COR-L47 (cell line): ENCODE measurements at places on chromosomes 13 and 19.

GRCh38 chr13:23567906-23568460 is 2.2 kb upstream of the TNFRSF19 start:
- no peak for DNase-seq

DNA sequence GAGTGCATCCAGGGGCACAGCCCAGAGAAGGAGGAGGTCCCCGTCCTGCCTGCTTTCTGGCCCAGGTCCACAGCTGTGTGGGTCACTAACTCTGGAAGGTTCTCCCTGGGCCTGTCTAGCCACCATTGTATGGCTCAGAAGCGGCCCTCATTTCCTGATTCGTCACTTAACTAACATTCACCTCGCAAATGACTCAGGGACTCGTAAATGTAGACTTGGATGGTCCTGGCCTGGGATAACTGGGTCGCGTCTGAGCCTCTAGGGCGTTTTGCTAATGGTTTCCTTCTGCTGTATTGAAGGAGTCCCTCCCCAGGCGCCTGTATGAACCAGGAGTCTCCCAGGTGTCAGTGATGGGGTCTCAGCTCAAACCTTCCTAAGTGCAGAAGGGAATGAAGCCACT is 162.8 kb downstream of the ZNF536 start:
- DNase-seq, result no peak

GRCh38 chr13:90680826-90681225 is 666.7 kb upstream of the MIR17HG start:
- no peak for DNase-seq

GRCh38 chr19:14366529-14366928 is 14.7 kb upstream of the ADGRE5 start:
- DNase-seq, result peak; percentile 86

- DNase-seq, result no peak
These were observed 7.6 kb downstream of the PLD3 start for GRCh38 chr19:40355975-40356680.

DNA sequence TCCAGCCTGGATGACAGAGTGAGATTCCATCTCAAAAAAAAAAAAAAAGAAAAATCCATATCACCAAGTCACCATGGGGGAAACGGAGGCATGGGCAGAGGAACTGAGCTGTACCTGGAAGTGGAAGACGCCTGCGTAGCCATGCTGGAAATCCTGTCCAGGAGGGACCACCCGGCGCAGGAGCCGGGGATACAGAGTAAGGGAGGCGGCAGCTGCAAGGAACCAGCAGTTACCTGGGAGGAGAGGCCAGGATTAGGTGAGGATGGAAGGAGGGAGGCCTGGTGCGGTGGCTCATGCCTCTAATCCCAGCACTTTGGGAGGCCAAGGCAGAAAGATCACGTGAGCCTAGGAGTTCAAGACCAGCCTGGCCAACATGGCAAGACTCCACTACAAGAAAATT is 2.0 kb downstream of the CAPN12 start:
- no peak for DNase-seq

- no peak for DNase-seq
These were observed 795 bp downstream of the MLLT1 start for GRCh38 chr19:6278740-6279619.

GRCh38 chr13:41032691-41033376 is 13.7 kb upstream of the ELF1 start:
- DNase-seq, result no peak

DNA sequence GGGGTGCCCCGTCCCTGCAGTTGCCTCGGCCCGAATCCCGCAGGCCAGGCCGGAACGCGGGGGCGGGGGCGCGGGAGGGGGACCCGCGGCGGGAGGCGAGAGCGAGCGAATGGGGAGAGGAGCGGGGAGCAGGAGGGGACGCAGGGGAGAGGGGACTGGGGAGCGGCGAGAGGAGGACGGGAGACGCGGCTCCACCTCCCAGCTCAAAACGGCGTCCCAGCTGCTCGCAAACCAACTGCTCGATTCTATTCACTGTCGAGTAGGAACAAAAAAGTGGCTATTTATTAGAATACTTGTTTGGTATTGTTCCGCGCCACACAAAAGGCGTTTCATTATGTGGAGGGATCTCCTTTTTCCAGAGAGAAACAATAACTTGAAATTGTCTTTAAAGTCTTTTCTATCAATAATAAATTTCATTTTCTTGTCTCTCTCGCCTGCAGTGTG is 10.6 kb upstream of the SOX1 start:
- peak; percentile 52 for DNase-seq

DNA sequence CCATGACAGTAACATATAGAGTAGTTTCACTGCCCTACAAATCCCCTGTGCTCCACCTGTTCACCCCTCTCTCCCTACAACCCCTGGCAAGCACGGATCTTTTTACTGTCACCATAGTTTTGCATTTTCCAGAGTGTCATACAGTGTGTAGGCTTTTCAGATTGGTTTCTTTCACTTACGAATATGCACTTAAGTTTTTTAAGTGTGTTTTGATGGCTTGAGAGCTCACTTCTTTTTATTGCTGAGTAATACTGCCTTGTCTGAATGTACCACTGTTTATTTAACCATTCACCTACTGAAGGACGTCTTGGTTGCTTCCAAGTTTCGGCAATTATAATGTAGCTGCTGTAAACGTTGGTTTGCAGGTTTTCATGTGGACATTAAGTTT is 175.1 kb downstream of the ITGBL1 start:
- no peak for DNase-seq

GRCh38 chr13:47896111-47896510 is 105.0 kb downstream of the SUCLA2 start:
- DNase-seq, result no peak

GRCh38 chr13:31199849-31200636 is at the start of gene B3GLCT:
Gene B3GLCT, plus strand, starts transcription at chr13:31199975. Its CDS starts 110 bp downstream, at chr13:31200085.
- peak; percentile 62 for DNase-seq

- no peak for DNase-seq
These were observed 47.1 kb upstream of the ZMYM5 start for GRCh38 chr13:19910336-19911072.

DNA sequence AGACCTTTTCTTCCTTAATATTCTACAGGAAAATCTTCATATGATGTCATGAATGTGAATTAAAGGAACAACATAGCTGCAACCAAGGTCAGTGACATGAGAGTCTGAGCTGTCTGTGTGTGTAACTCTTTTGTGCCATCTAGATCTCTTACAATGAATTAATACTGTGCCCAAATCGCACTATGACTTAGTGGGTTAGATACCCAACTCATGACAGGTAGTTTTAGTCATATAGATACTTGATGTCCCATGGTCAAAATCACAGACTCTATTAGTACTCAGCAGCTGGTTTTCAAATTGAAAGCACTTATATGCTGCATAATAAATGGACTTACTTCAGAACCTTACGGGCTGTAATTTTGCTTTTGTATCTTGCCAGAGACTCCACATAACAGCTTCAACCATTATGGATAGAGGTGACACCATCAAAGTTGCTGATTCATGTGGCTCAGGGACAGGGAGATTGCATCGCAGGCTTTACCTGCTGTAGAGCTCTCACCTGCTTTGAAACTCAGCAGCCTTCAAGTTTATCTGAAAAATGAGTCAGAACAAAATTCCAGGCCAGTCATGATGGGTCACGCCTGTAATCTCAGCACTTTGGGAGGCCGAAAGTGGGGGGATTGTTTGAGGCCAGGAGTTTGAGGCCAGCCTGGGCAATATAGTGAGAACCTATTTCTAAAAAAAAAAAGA is 12.3 kb upstream of the ZNF283 start:
- no peak for DNase-seq

GRCh38 chr13:36834299-36834698 is 15.3 kb downstream of the RFXAP start:
- DNase-seq, result no peak

GRCh38 chr19:21593934-21594820 is 88.8 kb downstream of the ZNF429 start:
- no peak for DNase-seq

DNA sequence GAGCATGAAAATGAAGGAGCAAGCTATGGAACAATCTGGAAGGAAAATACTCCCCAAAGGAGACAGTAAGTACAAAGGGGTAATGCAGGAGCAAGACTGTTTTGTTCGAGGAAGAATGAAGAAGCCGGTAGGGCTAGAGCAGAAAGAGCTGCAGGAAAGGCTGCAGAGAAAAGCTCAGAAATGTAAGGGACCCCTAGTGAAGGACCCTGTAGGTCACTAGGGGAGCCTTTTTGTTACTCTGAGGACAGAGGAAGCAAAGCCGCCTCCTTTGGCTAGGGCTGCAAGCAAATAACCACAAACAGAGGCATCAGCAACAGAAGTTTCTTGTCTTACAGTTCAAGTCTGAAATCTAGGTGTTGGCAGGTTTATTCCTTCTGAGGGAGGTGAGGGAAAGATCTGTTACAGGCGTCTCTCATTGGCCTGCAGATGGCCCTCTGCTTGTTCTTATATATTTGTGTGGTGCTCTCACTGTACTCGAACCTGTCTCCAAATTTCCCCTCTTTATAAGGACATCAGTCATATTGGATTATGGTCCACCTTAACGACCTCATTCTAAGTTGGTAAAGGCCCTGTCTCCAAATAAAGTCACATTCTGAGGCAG is 362.3 kb downstream of the COG6 start:
- DNase-seq, result no peak

- no peak for DNase-seq
These were observed 20.3 kb upstream of the TMTC4 start for GRCh38 chr13:100694722-100695508.

DNA sequence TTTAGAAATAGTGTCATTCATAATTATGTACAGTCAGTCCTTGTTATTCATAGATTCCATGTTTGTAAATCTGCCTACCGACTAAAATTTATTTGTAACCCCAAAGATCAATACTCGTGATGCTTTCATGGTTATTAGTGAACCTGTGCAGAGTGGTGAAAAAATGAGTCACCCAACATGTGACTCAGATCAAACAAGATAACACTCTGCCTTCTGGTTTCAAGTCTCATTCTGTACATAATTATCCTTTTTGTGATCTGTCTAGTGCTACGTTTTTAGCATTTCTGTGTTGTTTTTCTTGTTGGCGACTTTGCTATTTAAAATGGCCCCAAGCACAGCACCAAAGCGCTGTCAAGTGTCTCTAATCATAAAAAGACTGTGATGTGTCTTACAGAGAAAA is 274.7 kb downstream of the SUCLA2 start:
- no peak for DNase-seq

GRCh38 chr19:56670961-56671612 is 470 bp downstream of the ZNF835 start:
- no peak for DNase-seq

GRCh38 chr13:106986033-106986484 is 418.1 kb upstream of the ARGLU1 start:
- DNase-seq, result no peak

- DNase-seq, result no peak
These were observed 22.5 kb downstream of the C19orf44 start for GRCh38 chr19:16518483-16519229.

GRCh38 chr13:94567581-94567980 is 28.4 kb downstream of the TGDS start:
- DNase-seq, result no peak

GRCh38 chr19:13646758-13647157 is 117.6 kb upstream of the MRI1 start:
- no peak for DNase-seq

DNA sequence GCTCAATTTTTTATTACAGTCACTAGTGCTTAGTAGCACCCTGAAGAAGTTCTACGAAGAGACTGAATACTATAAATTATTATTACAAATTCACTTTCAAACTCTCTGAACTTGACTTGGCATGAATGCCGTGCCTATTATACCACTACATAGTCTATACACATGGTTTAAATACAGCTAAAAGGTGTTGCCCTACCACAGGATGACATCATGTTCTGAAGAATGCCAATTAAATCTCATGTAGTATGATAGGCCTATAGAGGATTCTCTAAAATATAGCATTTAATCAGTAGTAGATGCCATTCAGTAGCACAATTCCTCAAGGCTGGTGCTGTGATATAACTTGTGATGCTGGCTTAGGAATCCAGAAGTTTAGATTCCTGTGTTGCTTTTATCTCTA is 16.7 kb upstream of the POSTN start:
- DNase-seq, result no peak

GRCh38 chr19:43620061-43621001 is 902 bp upstream of the ZNF428 start:
- DNase-seq, result no peak

DNA sequence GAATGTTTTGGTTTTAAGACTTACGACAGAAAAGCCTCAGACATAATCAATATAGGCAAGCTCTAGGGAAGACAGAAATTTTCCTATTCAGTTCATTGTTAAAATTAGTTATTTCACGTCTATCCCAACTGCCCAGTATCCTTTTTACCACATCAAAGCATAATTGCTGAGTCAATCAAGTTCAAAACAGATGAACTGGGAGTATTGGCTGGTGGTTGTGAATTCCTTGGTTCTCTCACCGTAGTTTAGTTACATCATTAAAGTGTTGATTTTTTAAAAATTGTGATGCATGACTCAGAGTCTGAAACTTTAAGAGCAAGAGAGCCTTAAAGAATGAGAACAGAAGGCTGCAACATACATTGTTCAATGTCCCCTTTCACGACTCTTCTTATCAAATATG is 143.3 kb upstream of the FREM2 start:
- DNase-seq, result no peak

DNA sequence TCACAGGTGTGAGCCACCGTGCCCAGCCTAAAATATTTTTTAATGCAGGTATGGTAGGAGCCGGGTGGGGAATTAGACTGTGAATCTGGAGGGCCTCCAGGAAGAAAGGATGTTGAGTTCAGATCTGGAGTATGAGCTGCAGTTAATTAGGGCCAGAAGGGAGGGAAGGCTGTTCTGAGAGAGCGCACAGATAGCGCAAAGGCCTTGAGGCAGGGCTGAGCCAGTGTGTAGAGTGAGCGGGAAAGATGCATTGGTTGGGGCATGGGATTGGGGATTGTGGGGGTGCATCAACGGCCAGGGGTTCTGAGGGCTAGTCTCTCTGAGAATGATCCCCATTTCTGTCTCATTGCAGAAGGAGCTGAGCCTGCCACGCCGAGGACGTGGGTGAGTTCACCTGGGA is 9.7 kb downstream of the MAST3 start:
- no peak for DNase-seq

- DNase-seq, result no peak
These were observed 822 bp upstream of the ZBTB7A start for GRCh38 chr19:4067396-4068046.

- no peak for DNase-seq
These were observed at the start of gene TMEM38A for GRCh38 chr19:16660763-16661479. Gene TMEM38A, plus strand, starts transcription at chr19:16661139. Its CDS starts 79 bp downstream, at chr19:16661218.

DNA sequence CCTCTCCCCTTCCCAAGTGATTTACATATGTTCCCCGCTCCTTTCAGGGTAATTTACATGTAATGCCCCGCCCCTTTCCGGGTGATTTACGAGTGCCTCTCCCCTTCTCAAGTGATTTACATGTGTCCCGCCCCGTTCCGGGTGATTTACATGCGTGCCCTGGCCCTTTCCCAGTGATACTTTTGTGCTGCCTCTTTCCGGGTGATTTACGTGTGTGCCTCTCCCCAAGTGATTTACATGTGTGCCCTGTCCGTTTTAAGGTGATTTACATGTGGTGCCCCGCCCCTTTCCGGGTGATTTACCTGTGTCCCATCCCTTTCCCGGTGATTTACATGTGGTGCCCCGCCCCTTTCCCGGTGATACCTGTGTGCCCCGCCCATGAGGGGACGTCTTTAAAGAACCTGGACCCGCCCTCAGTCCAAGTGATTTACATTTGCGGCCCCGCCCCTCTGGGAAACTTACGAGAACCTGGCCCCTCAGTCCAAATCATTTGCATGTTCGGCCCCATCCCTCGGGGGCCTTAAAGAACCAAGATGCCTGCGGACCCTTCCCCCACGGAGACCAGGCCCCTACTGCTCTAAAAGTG is 559 bp upstream of the LENG9 start:
- DNase-seq, result peak; percentile 74

GRCh38 chr13:39318161-39318560 is 279.9 kb downstream of the NHLRC3 start:
- no peak for DNase-seq
